ENCODE measurements at places on chromosomes 2 and 18.

DNA sequence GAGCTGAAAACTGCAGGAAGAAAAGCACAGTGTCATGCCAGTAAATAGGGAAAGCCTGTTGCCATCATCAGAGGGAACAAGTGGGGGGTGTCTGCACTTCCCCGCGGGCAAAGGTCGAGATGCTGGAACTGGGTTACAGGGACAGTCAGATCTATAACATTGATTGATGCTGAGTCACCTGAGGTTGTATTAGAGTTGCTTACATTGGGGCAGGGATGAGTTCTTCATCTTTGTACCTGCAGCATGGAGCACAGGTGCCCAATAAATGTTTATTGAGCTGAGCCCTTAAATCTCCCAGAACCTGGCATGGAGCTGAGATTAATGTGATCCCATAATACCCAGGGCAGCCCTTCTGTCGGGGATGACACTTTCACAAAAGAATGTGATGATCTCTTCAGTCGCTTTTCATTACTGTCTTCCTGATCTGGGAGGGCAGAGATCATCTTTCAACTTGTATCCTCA lies 5.9 kb upstream of the RNF152 start:
- DNase-seq = no peak

DNA sequence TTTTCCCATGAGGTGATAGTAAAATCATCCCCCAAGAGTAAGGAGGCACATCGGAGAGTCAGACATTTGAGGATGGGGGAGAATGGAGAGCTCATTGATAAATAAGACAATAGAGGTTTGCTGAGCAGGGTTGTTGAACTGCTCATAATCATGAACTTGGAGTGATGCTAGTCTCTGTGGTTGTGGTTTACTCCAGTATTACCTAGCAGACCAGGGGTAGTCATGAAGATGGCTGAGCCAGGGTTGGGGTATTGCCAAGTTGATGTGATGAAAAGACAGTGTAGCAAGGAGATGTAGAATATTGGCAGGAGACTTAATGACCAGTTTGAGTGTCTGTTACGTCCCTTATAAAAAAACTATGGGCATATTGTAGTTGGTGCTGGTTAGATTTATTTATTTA lies 25.4 kb downstream of the CYBRD1 start:
- no peak for DNase-seq

DNA sequence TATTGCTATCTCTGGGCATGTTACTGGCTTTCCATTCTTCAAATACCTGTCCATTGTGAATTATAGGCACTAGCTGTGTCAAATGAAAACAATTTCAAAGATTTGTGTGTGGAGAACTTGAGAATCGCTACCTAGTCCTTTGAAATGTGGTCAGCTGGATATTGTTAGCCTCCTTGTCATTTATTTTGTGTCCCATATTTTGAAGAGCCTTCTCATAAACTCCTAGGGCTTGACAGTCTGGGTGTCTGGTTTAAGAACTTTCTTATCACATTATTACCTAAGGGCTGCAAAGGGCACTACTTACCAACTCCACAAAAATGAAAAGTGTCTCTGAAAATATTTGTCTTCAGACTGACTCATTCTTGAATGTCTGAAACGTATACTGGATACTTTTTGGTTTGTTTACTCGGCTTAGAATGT lies 50.2 kb downstream of the COL4A3 start:
- DNase-seq = no peak

GRCh38 chr18:21914739-21915319 lies 174.2 kb downstream of the MIB1 start:
- peak; percentile 18 for DNase-seq

DNA sequence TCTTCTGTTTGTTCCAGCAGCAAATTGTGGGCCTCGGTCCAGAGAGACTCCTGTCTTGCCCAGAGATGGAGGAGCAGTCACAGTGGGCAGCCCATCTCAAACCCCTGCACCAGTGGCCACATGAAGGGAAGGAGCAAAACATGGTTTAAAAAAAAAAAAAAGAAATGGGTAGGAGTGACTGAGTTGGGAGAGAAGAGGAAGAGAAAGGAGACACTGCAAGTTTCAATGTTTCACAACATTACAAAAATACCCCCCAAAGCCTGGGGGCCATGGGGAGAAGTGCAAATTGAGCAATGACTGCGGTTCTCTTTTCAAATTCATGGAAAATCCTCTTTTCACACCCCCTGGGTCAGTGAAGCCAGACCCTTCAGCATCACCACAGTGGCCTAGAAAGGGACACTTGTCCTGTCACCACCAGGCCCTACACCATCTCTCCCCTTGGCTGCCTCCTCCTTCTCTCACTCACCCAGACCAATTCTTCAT lies 117.1 kb downstream of the ZFP36L2 start:
- DNase-seq = no peak

DNA sequence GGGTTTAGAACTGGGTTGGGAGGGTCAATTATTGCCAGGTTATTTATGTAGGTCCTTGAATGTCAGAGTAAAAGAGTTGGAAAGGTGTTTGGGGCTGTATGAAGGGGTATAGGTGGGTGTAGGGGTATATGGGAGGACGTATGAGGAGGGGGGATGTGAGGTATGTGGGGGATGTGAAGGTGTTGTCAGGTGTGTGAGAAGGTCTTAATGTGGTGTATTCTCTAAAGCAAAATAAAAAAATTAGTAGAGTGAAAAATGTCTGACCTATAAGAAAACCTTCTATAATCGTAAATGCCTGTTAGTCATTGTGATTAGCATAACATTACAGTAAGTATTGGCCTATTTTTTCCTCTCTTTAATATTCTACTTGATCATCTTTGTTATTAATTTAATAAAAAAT lies 25.1 kb downstream of the ACVR2A start:
- no peak for DNase-seq

DNA sequence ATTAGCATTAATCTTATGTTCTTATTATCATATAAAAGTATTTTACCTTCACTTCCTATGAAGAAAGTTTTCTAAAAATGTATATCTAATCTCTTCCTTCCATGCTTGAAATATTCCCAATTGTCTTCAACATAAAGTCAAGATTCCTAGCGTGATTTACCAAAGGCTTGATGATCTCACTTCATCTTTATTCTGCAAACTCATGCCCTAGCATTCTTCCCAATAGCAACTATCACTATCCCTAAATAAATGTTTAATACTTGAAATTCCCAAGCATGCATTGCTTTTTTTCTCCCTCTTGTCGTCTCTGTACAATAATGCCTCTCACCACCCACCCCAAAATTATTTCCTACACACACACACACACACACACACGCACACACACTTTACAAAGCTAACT lies 125.8 kb downstream of the VWC2L start:
- DNase-seq = no peak

GRCh38 chr2:20617081-20617575 lies 33.8 kb downstream of the HS1BP3 start:
- DNase-seq = no peak

DNA sequence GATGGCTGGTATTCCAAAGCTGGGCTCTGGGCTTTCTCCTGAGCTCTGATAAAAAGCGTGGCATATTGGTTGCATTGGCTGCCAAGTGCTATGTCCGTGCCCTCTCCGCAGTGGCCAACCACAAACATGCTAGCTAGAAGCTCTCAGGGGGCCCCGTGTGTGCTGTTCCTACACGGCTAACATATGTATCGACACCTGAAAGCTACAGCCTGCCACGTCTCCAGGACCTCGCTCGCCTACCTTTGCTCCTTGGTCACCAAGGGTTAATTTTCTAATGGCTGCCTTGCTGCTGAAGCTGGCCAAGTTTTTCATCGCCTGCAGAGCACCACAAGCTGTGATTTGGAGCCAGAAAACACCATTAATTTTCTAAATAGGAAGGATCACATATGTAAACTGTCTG lies 888.4 kb downstream of the BCL11A start:
- DNase-seq = no peak

DNA sequence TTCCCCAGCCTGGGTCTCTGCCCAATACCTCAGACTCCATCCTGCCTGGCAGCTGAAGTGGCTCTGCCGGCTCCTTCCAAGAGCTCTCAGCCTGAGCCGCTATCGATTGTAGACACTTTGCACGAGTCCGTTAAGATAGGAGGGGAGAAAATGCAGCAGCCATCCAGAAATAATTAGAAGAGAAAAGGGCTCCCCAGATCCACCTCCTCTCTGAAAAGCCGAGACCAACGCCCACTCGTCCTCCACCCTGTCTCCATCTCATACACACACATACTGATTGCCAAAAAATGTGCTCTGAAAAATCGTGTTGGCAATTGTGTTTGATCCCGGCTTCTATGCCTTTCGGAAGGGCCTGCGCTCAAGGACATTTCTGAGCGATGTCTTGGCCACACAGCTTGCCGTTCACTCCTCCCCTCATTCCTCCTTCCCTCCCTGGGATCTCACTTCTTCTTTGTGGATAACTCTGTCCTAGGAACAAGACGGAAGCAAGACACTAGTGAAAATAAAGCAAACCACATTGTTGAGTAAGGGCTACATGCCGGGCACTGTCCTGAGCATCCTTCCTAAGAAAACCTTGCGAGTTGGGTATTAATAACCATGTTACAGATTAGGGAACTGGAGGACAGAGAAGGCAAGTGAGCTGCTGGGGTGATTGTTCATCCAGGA lies 372.8 kb upstream of the MYT1L start:
- no peak for DNase-seq

- DNase-seq = no peak
Measured at GRCh38 chr2:27270670-27271069, 4.6 kb upstream of the DNAJC5G start.

GRCh38 chr2:164868563-164869419 lies 27.2 kb upstream of the COBLL1 start:
- DNase-seq = no peak

DNA sequence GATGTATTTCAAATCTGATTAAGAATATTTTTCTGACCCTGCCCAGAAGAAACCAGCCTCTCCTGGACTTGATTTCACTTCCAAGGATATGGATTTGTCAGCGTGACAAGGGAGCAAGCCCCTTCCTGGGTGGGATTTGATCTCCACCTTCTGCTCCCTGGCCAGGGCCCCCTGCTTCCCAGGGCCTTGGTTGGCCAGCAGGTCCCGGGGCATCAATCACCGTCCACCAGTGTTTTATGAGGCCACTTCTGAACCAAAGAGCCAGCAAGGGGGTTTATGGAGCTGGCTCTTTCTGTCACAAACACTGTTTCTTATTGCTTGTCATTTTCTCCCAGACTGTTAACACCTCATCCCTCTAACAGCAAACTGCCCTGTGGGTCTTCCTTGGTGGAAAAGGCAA lies 320.5 kb upstream of the SKOR2 start:
- no peak for DNase-seq

DNA sequence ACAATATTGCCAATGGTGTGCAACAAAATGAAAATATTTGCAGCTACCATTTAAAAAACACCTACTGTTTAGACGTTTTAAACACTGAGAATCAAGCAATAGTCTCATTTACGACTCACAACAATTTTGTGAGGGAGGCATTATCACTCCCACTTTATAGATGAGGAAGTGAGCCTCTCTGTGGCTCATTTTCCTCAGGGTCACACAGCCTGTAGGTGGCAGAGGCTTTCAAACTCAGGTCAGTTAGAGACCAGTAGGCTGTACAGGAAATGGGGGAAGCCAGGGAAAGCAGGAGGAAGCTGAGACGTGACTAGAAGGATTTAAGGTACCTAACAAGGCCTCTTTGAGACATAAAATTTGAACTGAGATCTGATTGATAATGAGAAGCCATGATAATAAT lies 95.0 kb upstream of the ZNF521 start:
- DNase-seq = no peak

GRCh38 chr2:227411320-227411989 lies 23.7 kb upstream of the SCYGR1 start:
- DNase-seq = no peak

GRCh38 chr18:75977081-75977480 lies 518.0 kb downstream of the ZNF516 start:
- no peak for DNase-seq

DNA sequence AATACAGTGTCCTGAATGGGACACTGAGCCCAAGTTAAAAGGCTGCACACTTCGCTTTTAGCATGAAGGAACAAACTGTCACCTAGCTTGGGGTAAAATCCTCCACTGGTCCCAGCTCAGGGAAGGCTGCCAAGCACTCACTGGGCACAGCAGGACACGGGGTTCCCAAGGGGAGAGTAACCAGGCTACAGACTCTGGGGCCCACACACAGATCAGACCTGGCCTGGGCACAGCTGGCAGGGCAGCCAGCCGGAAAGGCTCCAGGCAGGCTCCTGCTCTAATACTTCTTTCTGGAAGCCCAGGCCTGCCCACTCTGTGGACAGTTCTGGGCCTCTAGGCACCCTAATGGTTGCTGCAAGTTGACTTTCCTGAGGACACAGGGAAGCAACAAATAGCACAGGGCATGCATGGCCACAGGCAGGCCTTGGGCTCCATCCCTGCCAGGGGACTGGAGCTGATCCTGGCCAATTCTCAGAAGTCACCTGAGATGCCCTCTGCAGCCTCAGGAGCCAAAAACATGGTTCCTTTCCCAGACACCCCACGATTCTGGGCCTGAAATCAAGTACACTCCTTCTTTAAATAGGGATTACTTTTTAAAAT lies 18.7 kb upstream of the SULT1C3 start:
- DNase-seq = no peak

- DNase-seq = no peak
Measured at GRCh38 chr2:67471681-67472080, 74.5 kb downstream of the ETAA1 start.

Measured in HS-5 (cell line).